ENCODE measurements at places on chromosomes 3 and 15.

GRCh38 chr15:74438721-74439316, 5.1 kb upstream of the SEMA7A start:
- peak; percentile 80 for DNase-seq

GRCh38 chr3:168260859-168261258, 165.1 kb upstream of the GOLIM4 start:
- DNase-seq = no peak

GRCh38 chr15:39934397-39935071, 619 bp downstream of the EIF2AK4 start:
- no peak for DNase-seq

DNA sequence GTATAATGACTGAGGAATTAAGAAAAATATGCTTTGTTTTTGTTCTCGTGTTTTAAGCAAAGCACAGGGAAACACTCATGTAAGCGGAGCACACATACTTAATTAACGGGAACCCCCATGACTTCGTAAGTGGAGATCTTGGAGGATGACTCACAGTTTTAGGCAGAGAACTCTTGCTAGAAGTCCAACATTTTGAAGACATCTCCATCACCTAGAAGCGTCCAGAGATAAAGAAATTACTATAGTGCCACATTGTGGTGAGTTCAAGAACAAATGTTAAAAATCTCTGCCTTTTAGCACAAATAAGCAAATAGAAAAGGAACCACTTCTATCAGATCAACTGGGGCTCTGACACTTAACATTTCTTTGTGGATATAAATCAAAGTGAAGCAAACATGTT, 194.1 kb upstream of the ARHGEF26 start:
- no peak for DNase-seq

DNA sequence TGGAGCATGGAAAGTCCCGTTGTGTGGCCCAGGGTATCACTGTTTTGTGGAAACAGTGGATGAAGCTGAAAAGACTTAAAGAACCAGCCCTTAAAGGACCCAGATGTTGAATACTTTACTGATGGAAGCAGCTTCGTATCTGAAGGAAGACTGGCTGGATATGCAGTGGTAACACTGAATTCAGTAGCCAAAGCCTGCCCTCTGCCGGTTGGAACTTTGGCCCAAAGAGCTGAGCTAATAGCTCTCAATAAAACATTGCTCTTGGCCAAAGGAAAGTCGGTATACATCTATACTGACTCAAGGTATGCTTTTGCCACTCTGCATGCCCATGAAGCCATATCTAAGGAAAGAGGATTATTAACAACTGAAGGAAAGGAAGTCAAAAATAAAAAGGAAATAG, 885.4 kb downstream of the PDCD6IP start:
- DNase-seq = peak; percentile 65

DNA sequence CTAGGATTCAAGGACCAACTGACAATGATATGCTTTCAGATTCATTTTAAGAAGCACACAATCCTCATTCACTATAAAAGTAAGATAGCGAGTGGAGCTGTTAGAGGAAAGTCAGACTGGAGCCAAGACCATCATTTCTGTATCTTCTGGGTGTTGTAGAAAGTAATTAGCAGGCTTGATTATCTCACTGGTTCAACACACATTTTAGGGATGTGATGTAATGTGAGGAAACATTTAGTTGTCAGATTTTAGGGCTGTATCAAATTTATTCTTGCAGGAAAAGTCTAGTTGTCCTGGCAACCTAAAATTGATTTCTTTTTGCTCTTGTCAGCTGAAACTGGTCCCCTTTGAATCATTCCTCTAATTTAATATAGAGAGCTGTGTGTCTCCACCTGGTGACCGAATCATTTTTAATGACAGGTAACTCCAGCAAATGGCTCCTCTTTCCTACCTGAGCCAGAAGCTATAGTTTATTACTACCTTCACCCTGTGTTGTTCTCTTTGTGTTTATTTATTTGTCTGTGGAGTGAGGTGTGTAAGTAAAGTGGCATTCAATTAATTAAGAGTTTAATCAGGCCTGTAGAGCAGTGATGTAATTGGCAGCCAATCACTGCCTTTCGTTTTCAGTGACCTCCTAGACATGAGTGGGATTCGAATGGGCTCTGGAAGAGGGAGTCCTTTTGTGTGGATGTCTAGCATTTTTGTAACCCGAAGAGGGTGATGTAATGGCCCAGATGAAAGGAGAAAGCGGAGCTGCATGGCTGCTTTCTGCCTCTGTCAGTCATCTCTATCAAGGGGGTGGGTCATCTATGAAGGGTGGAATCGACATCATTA, 125.8 kb downstream of the LPP start:
- DNase-seq = no peak

DNA sequence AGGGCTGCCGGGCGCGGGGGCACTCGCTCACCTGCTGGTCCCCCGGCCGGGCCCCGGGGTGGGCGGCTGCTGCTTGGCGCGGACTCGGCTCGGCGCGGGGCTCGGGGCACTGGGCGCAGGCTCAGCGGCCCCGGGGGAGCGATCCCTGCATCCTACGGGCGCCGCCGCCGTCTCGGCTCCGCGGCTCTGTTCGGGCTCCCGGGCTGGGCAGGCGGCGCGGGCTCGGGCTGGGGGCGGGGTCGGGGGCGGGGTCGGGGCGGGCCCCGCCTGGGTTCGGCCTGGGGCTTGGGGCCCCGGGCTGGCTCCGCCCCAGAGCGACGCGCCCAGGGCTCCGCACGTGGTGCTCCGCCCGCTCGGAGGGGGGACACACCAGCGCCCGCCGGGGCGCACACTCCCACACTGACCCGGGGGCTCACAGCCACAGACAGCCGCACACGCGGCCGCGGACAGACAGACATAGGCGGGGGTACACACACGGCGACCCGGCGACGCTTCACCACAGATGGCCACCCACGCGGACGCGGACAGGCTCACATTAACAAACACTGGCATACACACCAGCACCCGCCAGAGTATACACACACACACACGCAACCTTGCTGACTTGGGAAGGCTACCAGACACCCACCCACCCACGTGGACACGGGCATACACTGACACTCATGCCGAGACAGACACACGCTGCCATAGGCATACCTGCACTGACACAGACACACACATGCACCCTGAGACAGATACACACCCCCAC, at the start of gene SCN5A:
Gene SCN5A (minus strand): TSS at position 188 of the 748 bp plus-strand sequence. CDS start 16,380 bp downstream, outside the sequence.
- DNase-seq = peak; percentile 73

- no peak for DNase-seq
Observed at GRCh38 chr15:87228460-87228859, 1028.1 kb downstream of the NTRK3 start.

- DNase-seq = peak; percentile 12
Observed at GRCh38 chr15:25181293-25182097, 226.7 kb downstream of the SNRPN start.

DNA sequence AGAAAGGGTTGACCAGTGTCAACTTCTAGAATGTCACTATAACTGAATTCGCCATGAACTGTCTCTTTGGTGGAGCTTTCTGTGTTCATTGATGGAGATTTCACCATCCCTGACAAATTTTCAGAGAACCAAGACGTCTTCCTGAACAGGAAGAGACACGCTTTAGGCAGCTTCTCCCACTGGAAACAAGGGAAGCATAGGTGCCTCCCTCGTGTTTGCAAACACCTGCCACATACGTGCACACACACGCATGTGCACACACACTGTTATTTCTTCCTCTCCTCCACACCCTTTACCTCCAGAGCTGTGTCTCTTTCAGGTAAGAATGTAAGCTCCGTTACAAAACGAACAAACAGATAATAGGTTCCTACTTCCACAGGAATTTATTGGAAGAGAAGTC, 15.6 kb downstream of the ARRDC4 start:
- DNase-seq = no peak

DNA sequence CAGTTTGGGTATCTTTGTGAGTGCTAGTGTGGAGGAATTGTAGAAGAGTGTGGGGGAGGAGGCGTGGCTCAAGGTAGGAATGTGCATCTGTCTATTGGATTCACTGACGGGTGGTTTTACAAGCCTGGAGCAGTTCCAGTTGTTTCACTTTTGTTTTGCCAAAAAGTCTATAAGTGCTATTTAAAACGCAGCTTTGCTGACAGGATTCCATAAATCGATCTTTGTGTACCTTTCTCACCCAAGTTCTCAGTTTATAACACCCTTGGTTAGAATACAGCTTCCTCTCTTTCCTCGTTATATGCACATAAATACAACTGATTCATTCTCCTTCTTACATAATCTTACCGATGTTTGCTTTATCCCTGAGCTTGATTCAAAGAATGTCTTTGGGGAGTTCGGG, 123.2 kb upstream of the UBE2E2 start:
- no peak for DNase-seq

GRCh38 chr3:170240671-170241070, 18.4 kb downstream of the PRKCI start:
- no peak for DNase-seq

- peak; percentile 67 for DNase-seq
Observed at GRCh38 chr15:59998950-59999611, 5.0 kb upstream of the FOXB1 start.

- no peak for DNase-seq
Observed at GRCh38 chr3:66816090-66816761, 181.9 kb upstream of the KBTBD8 start.

GRCh38 chr3:56758539-56758981, 43.2 kb downstream of the ARHGEF3 start:
- no peak for DNase-seq

GRCh38 chr15:50848349-50848748, 60.1 kb upstream of the AP4E1 start:
- DNase-seq = no peak

DNA sequence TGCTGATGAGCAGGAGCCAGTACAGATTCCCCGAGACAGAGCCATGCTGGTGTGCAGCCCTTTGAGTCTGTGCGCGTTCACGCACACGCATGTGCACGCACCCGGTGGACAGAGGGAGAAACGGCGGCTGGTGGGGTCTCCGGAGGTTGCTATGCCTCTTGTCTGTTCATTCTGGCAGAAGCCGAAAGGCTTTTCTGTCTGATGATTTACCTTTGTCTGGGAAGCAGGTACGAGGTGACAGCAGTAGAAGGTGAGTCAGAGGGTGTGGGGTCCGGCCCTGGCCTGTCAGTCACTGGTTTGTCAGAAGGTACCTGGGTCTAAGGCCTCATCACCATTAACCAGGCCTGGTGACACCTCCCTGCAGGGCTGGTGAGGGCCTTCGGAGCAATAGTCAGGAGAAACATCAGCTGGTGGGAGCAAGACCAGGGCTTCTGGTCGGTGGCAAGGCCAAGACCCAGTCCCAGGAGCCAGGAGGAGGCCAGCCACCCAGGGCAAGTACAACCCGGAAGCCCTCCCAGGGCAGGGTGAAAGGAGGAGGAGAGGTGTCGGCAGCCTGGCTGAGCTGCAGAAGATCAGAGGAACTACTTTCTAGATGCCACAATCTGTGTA, 7.5 kb downstream of the PCSK6 start:
- no peak for DNase-seq

DNA sequence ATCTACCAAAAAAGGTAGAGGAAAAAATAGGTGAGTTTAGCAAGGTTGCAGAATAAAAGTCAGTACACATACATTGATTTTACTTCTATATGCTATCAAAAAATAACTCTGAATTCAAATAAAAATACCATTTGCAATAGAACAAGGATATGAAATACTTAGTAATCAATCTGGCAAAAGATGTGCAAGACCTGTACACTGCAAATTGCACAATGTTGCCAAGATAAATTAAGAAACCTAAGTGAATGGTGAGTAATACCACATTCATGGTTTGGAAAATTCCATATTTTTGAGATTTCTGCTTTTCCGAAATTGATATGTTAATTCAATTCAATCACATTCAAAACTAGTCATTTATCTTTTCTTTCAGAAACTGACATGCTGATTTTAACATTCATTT, 464.8 kb downstream of the EPHA3 start:
- DNase-seq = no peak

- no peak for DNase-seq
Observed at GRCh38 chr15:62141643-62142588, 23.2 kb downstream of the C2CD4B start.

DNA sequence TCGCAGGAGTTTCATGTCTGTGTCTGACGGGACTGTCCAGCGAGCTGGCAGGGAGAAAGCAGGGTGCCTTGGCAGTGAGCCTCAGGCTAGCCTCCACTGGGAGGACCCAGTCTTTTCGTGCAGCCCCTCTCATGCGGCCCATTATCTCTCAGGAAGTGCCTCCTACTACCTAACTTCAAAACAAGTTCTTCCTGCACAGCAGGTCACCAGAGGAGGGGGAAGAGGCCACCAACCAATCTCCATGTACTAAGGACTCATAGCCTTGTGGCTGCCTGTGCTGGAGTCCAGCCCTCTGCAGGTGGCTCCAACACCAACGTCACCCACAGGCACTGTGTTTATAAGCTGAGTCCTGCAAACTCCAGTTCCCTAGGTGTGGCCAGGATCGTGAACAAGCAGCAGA, 4.8 kb downstream of the VIPR1 start:
- DNase-seq = peak; percentile 61

DNA sequence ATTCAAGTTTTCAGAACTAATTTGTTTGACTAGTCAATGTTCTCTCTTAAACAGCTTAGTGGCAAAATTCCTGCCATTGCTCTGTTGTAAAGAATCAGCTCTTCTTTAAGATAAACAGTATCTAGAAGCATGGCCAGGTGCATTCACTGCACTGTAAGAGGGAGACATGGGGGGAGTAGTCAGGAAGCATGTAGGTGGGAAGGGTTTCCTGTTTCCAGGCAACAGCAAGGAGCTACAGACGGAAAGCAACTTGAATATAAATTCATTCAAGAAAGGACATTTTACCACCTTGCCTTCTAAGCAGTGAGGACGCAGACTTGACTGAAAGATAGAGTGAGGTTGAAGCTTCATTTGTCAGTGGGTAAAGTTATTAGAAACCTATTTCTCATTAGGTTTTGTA, 55.3 kb downstream of the BBX start:
- no peak for DNase-seq

DNA sequence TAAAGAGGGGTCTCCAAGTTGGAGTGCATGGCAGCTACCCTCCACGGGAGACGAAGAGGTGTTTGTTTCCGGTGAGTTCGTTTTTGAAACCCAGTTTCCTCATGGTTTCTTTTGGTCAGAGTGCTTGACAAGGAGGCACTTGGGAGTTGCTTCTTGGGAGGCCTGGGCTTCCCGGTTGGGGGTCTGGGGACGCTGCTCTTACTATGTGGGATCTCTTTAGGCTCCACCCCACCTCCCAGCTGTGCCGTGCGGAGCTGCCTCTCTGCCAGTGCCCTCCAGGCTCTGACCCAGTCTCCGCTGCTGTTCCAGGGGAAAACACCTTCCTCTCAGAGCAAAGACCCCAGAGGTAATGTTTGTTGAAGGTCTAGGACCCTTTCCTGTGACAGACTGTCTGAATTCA, 29.6 kb downstream of the KIF7 start:
- no peak for DNase-seq

GRCh38 chr3:133040696-133041523, 2.7 kb downstream of the TMEM108 start:
- DNase-seq = peak; percentile 80

- DNase-seq = no peak
Observed at GRCh38 chr15:81190922-81191507, 5.7 kb upstream of the IL16 start.

DNA sequence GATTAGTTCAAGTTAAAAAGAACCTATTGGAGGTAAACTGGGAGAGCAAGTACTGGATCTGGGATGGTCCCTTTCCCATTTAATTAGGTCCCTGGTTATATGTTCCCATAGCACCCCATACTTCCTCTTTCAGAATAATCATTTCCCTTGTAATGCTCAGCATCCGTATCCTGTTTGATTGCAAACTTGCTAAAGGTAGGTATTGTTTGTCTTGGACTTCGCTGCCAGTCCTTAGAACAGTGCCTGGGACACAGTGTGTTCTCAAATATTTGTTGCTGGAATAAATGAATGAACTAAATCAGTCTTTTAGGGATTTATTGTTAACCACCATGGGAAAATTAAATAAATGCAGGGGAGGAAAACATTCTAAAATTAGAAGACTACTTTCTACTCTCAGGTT, 299.8 kb downstream of the GRM7 start:
- DNase-seq = no peak

- DNase-seq = no peak
Observed at GRCh38 chr3:103048068-103048722, 613.4 kb downstream of the ZPLD1 start.

All from H9 (cell line).